Activated CD4-positive, alpha-beta T cell treated with anti-CD3 and anti-CD28 coated beads, Interleukin-2, amount 10 ng/mL, durations not matched to agents 24 days and 14 days (primary cell): ENCODE measurements at places on chromosomes 11 and 22. TPM values are rescaled to one million over a fixed set of nuclear protein-coding genes. Genes with fewer than 3 reads are reported as not detected.
A peak's percentile ranks its signal among the peaks of the same experiment; 100 is the strongest.

DNA sequence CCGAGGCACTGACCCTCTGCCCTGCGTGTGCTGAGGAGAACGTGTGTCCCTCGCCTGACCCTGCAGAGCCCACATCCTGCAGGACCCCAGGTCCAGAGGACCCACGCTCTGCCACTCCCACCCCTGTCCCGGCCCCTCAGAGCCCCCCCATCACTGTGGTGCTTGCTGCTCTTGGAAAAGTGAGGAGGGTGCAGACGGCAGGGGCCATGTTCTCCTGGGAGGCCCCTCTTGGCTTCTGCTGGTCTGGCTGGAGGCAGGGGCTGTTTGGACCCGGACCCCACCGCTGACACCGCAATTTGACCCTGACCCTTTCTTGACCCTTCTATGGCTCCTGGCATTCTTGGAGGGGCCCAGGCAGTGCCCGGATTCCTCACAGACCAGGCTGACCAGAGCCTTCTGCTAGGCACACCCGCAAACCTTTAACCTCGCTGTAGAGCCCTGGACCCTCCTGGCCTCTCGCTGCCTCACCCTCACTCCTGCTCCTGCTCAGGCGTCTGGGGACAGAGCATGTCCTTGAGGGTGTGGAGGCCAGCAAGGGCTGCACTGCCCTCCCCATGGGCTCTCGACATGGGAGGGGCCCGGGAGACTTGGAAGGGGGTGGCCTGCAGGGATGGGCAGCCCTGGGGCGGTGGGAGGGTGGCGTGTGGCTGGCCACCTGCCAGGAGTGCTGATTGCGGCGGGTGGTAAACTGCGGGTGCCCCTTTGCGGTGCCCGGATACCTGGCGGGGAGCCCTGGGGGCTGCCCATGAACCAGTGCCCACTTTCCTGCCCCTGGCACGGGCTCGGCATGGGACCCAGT lies 37.0 kb upstream of the MUC5AC start:
- H3K4me1 ChIP-seq = no peaks in the 10 kb centered on the region
- no peaks in the 10 kb centered on the region for H3K27me3 ChIP-seq
- H3K27ac ChIP-seq = no peak overlapping the region
- DNase-seq = no peak
- no peaks in the 10 kb centered on the region for H3K36me3 ChIP-seq
- no peak overlapping the region for H3K4me3 ChIP-seq

Gene CYTH4
- total RNA-seq = 43.5 and 44.9 TPM in 2 replicates

DNA sequence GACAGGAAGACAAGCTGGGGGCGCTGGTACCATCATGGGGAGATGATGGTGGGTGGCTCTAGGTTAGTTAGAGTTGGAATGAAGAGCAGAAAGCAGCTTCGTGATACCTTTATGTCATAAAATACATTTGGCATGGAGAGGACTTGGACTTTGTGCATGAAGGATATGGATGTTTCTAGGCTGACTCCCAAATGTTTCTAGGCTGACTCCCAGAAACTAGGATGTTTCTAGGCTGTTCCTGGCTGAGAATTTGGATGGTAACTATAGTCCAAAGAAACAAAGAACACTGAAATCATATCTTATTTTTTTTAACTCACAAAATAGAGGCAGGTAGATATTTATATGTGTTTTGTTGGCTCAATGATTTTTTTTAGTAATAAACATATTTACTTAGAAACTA lies 89.4 kb upstream of the VPREB1 start:
- H3K4me1 ChIP-seq = peaks cover 3% of the 10 kb centered on the region
- DNase-seq = no peak
- H3K4me3 ChIP-seq = no peak overlapping the region
- no peak overlapping the region for H3K27ac ChIP-seq
- H3K27me3 ChIP-seq = peaks cover 30% of the 10 kb centered on the region

Gene DRD4
- 0.14 and 0.28 TPM in 2 replicates for total RNA-seq

Gene OR10A2
- not detected in 2 replicates for total RNA-seq

DNA sequence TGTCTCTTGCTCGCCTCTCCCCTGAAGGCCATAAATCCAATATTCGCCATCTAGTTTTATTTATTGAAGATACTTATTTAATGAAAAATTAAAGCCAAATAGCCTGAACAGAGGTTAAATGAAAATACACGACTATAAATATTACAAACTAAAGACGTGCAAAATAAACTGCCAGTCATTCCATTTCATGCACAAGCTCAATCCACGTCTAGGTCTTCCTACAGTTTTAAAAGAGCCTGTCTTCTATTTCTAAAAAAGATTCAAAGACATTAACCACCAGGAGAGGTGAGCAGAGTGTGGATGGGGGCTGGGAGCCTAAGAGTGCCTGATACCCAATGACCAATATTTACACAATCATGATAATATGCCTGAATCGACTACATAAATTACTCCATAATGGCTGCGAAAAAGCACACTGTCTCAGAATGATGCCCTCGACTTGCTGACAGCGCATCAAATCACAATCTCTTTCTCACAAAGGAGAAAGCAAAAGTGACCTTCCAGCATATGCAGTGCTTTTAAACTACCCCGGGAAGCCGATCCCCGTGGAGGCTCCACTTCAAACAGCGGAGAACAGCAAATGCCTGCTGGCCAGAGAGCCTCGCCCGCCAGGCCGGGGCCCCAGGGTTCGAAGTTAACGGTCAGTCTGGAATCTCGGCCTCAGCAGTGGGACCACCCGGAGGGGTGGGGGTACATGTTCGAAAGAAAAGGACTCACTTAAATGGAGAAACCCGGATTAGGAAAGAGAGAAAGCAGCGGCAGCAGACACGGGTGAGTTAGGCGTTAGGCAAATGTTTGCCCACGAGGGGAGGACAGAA lies 1.7 kb downstream of the FCHSD2 start:
- H3K27ac ChIP-seq = peak overlapping the region; percentile 98
- H3K36me3 ChIP-seq = peaks cover 14% of the 10 kb centered on the region
- peak; percentile 80 for DNase-seq
- H3K4me1 ChIP-seq = peaks cover 40% of the 10 kb centered on the region

- no peaks in the 10 kb centered on the region for H3K27me3 ChIP-seq
- no peak for DNase-seq
- peaks cover 26% of the 10 kb centered on the region for H3K36me3 ChIP-seq
- no peak overlapping the region for H3K27ac ChIP-seq
- peaks cover 3% of the 10 kb centered on the region for H3K4me1 ChIP-seq
These were observed 25.4 kb downstream of the NEU3 start for GRCh38 chr11:75014129-75014528.

Gene RASGRP2
- 13.4 and 14.5 TPM in 2 replicates for total RNA-seq

DNA sequence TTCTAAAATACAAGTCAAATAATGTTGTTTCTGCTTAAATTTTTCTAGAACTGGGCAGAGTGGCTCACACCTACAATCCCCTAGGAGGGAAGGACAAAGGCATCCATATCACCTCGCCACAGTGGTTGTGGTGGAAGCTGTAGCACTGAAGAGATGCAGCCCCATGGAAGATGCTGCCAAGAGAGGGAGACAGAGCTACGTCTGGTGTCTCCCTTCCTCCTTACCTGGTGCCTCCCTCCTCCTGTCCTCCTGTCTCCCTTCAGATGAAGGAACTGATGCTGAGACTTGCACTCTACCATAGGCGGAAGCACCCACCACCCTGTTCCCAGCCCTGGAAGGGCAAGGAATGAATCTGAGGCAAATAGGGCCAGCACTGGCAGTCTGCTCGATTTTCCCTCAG lies 22.3 kb downstream of the MMP27 start:
- H3K4me1 ChIP-seq = no peaks in the 10 kb centered on the region
- no peak for DNase-seq
- H3K36me3 ChIP-seq = no peaks in the 10 kb centered on the region
- peaks cover 19% of the 10 kb centered on the region for H3K27me3 ChIP-seq

Gene BID
- total RNA-seq = 17.8 and 18.0 TPM in 2 replicates

DNA sequence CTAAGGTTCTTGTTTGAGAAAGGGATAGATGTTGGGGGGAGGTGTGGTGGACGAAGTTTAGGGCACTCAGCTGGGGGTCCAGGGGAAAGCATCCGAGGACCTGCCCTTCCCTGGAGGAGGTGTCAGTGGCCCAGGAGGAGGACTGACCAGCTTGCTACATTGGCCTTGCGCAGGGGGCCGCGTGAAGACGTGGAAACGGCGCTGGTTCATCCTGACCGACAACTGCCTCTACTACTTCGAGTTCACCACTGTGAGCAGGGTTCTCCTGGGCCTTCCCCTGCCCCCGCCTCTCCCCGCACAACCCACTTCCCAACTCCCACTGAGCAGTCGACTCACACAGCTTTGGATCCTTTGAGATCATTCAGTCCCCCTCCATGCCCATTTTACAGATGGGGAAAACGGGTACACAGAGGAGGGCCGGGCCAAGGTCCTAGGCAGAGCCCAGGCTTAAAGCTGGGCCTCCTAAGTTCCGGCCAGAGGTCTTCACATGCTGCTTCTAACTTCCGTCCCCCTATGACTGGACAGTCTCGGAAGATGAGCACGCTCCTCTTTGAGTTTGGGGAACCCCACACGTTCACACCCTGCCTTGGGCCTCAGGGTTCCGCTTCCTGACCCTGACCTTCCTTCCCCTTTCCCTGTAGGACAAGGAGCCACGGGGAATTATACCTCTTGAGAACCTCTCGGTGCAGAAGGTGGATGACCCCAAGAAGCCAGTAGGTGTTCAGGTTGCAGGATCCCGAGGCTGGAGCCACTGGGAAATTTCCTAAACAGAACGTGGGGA lies 28.7 kb downstream of the CYTH4 start:
- DNase-seq = no peak
- H3K4me1 ChIP-seq = peaks cover 78% of the 10 kb centered on the region
- H3K27me3 ChIP-seq = no peaks in the 10 kb centered on the region

DNA sequence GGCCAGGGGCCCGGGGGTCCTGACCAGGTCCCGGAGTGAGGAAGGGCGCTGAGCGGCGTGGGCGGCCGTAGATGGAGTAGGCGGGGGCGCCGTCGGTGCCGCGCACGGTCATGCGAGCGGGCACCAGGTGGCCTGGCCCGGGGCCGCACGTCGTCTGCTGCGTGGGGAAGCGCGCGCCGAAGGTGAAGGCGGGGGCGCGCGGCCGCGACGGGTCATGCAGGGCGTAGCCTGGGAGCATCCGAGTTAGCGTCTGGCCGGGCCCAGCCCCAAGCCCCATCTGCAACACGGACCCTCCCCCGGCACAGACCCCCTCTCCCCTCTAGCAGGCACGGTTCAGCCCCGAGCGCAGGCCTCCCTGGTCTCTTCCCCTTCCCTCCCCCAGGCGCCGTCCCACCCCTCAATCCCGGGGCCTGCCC lies 1.7 kb upstream of the TYMP start:
- peak overlapping the region; percentile 96 for H3K4me3 ChIP-seq
- peaks cover 19% of the 10 kb centered on the region for H3K36me3 ChIP-seq

GRCh38 chr11:63766531-63767235 lies 1.9 kb downstream of the ZFTA start:
- H3K27ac ChIP-seq = no peak overlapping the region
- H3K36me3 ChIP-seq = no peaks in the 10 kb centered on the region
- no peak for DNase-seq
- peak overlapping the region; percentile 96 for H3K4me3 ChIP-seq

- H3K27ac ChIP-seq = no peak overlapping the region
- no peak for DNase-seq
- no peaks in the 10 kb centered on the region for H3K4me1 ChIP-seq
- no peaks in the 10 kb centered on the region for H3K36me3 ChIP-seq
These were observed 17.9 kb downstream of the SWAP70 start for GRCh38 chr11:9681583-9682372.

Gene RFPL1
- total RNA-seq = not detected in 2 replicates

- peaks cover 40% of the 10 kb centered on the region for H3K36me3 ChIP-seq
- DNase-seq = no peak
- no peak overlapping the region for H3K4me3 ChIP-seq
- no peak overlapping the region for H3K27ac ChIP-seq
- H3K27me3 ChIP-seq = no peaks in the 10 kb centered on the region
- H3K4me1 ChIP-seq = peaks cover 7% of the 10 kb centered on the region
These were observed 88.8 kb downstream of the MRTFA start for GRCh38 chr22:40547729-40548143.

GRCh38 chr11:57395905-57396623 lies 5.6 kb upstream of the PRG2 start:
- no peaks in the 10 kb centered on the region for H3K27me3 ChIP-seq
- H3K36me3 ChIP-seq = no peaks in the 10 kb centered on the region
- no peak overlapping the region for H3K4me3 ChIP-seq
- H3K4me1 ChIP-seq = no peaks in the 10 kb centered on the region

DNA sequence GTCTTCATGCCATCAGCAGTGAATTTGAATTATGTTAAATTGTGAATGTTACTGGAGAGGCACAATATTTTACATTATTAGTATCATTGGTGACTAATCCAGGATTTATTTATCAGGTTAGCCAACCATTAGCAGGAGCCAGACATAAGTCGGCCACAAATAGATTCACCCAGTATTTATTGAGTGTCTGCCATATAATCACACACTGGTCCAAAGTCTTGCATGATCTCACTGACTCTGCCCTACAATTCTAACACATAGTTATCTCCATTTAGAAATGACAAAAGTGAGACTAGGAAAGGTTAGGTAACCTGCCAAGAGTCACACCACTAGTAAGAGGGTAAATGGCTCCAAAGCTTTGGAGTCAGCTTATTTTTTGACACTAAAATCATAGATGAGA lies 179.6 kb downstream of the BLID start:
- peaks cover 5% of the 10 kb centered on the region for H3K27me3 ChIP-seq
- DNase-seq = no peak
- no peak overlapping the region for H3K27ac ChIP-seq

GRCh38 chr11:33984682-33985389 lies 66.7 kb upstream of the CAPRIN1 start:
- peaks cover 14% of the 10 kb centered on the region for H3K27me3 ChIP-seq
- no peak for DNase-seq
- H3K4me1 ChIP-seq = no peaks in the 10 kb centered on the region
- no peak overlapping the region for H3K4me3 ChIP-seq
- no peaks in the 10 kb centered on the region for H3K36me3 ChIP-seq
- no peak overlapping the region for H3K27ac ChIP-seq

GRCh38 chr11:47797633-47798032 lies 30.5 kb upstream of the FNBP4 start:
- peaks cover 12% of the 10 kb centered on the region for H3K4me1 ChIP-seq
- H3K27ac ChIP-seq = peak overlapping the region; percentile 72
- peaks cover 63% of the 10 kb centered on the region for H3K36me3 ChIP-seq
- H3K4me3 ChIP-seq = peak overlapping the region; percentile 2
- peak; percentile 72 for DNase-seq

GRCh38 chr22:37632174-37633088 lies 7.0 kb upstream of the SH3BP1 start:
- peak; percentile 64 for DNase-seq
- peaks cover 6% of the 10 kb centered on the region for H3K36me3 ChIP-seq
- no peak overlapping the region for H3K4me3 ChIP-seq

Gene LMF2
- total RNA-seq = 78.4 and 79.2 TPM in 2 replicates
